Activated CD8-positive, alpha-beta memory T cell treated with anti-CD3 and anti-CD28 coated beads for 36 hours (primary cell): ENCODE measurements at places on chromosomes 3 and 15. TPM values are rescaled to one million over a fixed set of nuclear protein-coding genes. Genes with fewer than 3 reads are reported as not detected.

TRIM42 gene
- total RNA-seq, result not detected

FAM3D gene
- total RNA-seq, result not detected

KY gene
- total RNA-seq, result not detected

CLDN18 gene
- total RNA-seq, result not detected

OR5K2 gene
- not detected for total RNA-seq

SCAMP2 gene
- 71.1 TPM for total RNA-seq

ACVR2B gene
- 6.6 TPM for total RNA-seq

HIGD2B gene
- total RNA-seq, result 0.32 TPM

BNIP2 gene
- total RNA-seq, result 65.5 TPM

CCDC13 gene
- total RNA-seq, result 0.42 TPM

CMTM6 gene
- total RNA-seq, result 86.5 TPM

PRSS50 gene
- total RNA-seq, result not detected

GPR87 gene
- 1.0 TPM for total RNA-seq

LMAN1L gene
- not detected for total RNA-seq

IQCF5 gene
- not detected for total RNA-seq

PIK3R4 gene
- total RNA-seq, result 34.9 TPM

MEX3B gene
- total RNA-seq, result 0.52 TPM

PIERCE2 gene
- not detected for total RNA-seq

CP gene
- not detected for total RNA-seq

MASP1 gene
- total RNA-seq, result not detected

TGM5 gene
- total RNA-seq, result not detected

SPINK8 gene
- total RNA-seq, result not detected

C15orf40 gene
- 30.5 TPM for total RNA-seq

HHLA2 gene
- 1.3 TPM for total RNA-seq

ATP10A gene
- 31.8 TPM for total RNA-seq

CCDC191 gene
- total RNA-seq, result 1.2 TPM

CDV3 gene
- 291 TPM for total RNA-seq

DPPA2 gene
- not detected for total RNA-seq

BFSP2 gene
- total RNA-seq, result not detected

LRRC2 gene
- total RNA-seq, result not detected

GASK1A gene
- total RNA-seq, result not detected

SV2B gene
- 0.04 TPM for total RNA-seq

FBXO40 gene
- total RNA-seq, result not detected

FGD5 gene
- not detected for total RNA-seq

CLDN1 gene
- total RNA-seq, result 0.19 TPM

PTPRG gene
- not detected for total RNA-seq

C3orf85 gene
- not detected for total RNA-seq

CHRM5 gene
- total RNA-seq, result not detected

DNAH12 gene
- total RNA-seq, result 0.08 TPM

CCDC33 gene
- total RNA-seq, result not detected

MCF2L2 gene
- total RNA-seq, result 3.0 TPM

RARRES1 gene
- total RNA-seq, result not detected

TLE3 gene
- total RNA-seq, result 85.7 TPM

BLM gene
- total RNA-seq, result 47.1 TPM
